ENCODE measurements at places on chromosomes 1 and 21. TPM values are rescaled to one million over a fixed set of nuclear protein-coding genes. Genes with fewer than 3 reads are reported as not detected.

UTS2 gene
- not detected for total RNA-seq

LENEP gene
- total RNA-seq = not detected

LAPTM5 gene
- under 0.01 TPM for total RNA-seq

IGFN1 gene
- not detected for total RNA-seq

MRPL39 gene
- 25.0 TPM for total RNA-seq

APOBEC4 gene
- total RNA-seq = not detected

WDR64 gene
- not detected for total RNA-seq

TAS1R1 gene
- total RNA-seq = 0.17 TPM

GPR37L1 gene
- not detected for total RNA-seq

GJC2 gene
- 4.7 TPM for total RNA-seq

OR2G6 gene
- total RNA-seq = not detected

RPTN gene
- not detected for total RNA-seq

PALMD gene
- total RNA-seq = 0.60 TPM

SDE2 gene
- 11.8 TPM for total RNA-seq

FCRL6 gene
- not detected for total RNA-seq

NECTIN4 gene
- 0.34 TPM for total RNA-seq

CTH gene
- total RNA-seq = 1.7 TPM

ANXA9 gene
- 0.63 TPM for total RNA-seq

CYP4B1 gene
- total RNA-seq = not detected

C4BPB gene
- total RNA-seq = not detected

MAGOH gene
- total RNA-seq = 53.8 TPM

Data from bronchial smooth muscle cell (primary cell).